ENCODE measurements at places on chromosomes 4 and X. TPM values are rescaled to one million over a fixed set of nuclear protein-coding genes. Genes with fewer than 3 reads are reported as not detected.

The MECP2 gene
- total RNA-seq, result 65.5 TPM

The CTAG2 gene
- not detected for total RNA-seq

The TAPT1 gene
- 44.2 TPM for total RNA-seq

The MFSD8 gene
- total RNA-seq, result 16.9 TPM

The CXCL1 gene
- 9.5 TPM for total RNA-seq

The SASH3 gene
- total RNA-seq, result 24.3 TPM

The TEX13C gene
- total RNA-seq, result not detected

The SHROOM3 gene
- total RNA-seq, result 0.51 TPM
